CD4-positive, alpha-beta T cell treated with Interleukin-15 for 1 hour (primary cell): ENCODE measurements at places on chromosomes 12 and 14.

GRCh38 chr12:109462868-109463692 lies 14.0 kb downstream of the KCTD10 start:
- DNase-seq = no peak

DNA sequence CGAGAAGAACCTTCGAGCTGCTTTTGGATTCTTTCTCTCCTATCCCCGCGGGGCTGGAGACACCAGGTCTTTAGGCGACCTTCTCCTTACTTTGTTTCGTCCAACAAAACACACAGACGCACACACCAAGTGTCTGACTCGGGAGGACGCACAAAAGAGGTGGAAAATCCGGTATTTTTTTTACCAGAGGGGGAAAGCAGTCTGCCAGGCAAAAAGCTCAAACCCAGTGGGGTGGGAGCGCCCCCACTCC lies 2.1 kb downstream of the SIX4 start:
- no peak for DNase-seq

- no peak for DNase-seq
Observed at GRCh38 chr12:91818227-91819131, 327.2 kb downstream of the BTG1 start.

- no peak for DNase-seq
Observed at GRCh38 chr12:28415755-28416154, 225.5 kb downstream of the CCDC91 start.

DNA sequence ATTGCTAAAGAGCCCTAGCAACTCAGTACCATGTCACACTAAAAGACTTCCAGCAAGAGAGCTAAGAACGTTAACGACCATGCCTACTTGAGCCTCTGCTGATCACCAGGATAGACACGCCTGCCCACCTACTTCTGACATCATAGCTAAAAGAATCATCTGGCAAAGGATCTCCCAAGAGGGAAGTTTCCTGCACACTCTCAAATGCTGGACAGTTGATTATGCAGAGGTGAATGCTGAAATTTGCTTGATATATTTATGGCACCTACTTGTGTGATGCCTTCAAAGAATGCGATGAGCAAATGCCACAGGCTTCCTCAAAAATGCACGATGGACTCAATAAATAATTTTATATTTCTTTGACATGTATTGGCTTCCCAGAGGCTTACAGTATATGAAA lies 113.6 kb downstream of the GALC start:
- DNase-seq = no peak

- DNase-seq = no peak
Observed at GRCh38 chr12:70971001-70971794, 50.7 kb upstream of the PTPRR start.

- no peak for DNase-seq
Observed at GRCh38 chr14:69052181-69052601, 73.1 kb upstream of the ACTN1 start.

DNA sequence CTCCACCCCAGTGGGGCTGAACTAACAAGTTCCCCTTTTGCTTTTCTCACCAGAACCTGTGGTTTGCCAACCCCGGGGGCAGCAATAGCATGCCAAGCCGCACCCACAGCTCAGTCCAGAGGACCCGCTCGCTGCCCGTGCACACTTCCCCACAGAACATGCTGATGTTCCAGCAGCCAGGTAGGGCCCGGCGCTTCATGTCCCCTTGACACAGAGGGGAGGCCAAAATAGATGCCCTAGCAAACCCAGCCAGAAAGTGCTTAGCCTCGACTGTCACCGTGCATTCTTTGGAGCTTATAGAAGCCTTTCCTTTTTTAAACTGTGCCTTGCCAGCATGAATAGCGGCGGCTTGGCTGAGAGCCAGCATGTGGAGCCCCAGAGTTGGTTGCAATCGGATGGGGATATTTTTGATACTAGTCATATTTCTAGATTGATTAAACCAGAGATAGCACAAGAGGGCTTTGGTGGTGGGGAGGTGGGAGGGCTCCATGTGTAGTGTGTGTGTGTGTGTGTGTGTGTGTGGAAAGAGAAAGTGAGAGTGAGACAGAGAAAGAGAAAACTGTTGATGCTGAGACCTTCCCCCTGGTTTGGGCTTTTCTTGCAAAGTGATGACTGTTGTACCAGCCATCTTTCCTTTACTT lies 126.1 kb downstream of the GCH1 start:
- DNase-seq = peak; percentile 52

DNA sequence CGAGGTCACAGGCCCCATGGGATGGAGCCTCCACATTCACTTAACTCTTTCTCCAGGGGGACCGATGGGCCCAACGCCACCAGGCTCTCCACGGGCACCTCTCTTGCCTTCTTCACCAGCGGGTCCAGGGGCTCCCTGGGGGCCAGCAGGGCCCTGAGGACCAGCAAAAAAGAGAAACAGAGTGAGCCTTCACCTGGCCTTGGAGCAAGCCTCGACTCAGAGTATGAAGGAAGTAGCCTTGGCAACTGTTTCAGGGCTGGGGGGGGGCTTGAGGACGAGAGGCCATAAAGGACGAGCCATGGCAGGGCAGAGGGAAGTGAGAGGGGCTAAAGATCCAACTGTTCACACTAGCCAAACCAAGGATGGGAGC lies 18.0 kb downstream of the COL2A1 start:
- DNase-seq = no peak

- no peak for DNase-seq
Observed at GRCh38 chr12:20212658-20213555, 155.4 kb upstream of the PDE3A start.

GRCh38 chr12:112664569-112664968 lies 127.0 kb upstream of the RPH3A start:
- DNase-seq = no peak

DNA sequence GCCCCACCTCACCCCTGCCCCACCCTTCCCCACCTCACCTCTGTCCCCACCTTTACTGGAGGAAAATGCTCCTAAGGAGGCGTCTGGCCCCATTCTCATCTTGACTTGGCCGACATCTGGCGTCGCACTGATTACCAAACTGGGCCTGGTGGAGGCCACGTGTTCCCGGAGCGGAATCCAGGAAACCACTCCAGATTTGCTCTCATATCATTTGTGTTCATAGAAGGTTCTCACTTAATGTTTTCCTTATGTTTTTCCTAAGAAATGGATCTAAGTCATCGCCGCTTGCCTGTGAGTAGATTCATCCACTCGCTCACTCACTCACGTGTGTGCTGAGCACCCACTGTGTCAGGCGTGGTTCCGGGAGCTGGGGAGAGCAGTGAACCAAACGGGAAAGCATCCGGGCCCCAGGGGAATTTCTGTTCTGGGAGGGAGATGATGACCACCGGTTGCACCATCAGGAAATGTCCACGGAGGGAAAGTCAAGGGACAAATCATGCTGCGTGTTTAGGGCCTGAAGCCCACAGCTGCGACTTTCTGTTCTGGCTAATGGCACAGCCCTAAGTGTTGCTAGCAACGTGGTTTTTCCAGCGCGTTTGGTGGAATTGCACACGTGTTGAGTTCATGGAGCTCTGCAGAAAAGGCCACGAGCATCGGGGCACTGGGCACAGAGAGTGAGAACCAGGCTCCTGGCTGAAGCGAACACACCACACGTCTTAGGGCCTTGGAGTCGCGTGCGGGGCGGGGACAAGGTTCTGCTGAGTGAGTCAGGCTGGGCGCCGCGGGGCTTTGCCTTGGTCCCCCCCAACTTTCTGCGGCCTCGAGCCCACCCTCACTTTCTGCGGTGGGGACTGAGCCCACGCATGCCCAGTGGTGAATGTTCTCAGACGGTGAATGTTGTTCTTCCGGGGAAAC lies 57.7 kb downstream of the ADGRD1 start:
- DNase-seq = no peak

GRCh38 chr12:95424271-95424994 lies 49.5 kb upstream of the METAP2 start:
- no peak for DNase-seq

DNA sequence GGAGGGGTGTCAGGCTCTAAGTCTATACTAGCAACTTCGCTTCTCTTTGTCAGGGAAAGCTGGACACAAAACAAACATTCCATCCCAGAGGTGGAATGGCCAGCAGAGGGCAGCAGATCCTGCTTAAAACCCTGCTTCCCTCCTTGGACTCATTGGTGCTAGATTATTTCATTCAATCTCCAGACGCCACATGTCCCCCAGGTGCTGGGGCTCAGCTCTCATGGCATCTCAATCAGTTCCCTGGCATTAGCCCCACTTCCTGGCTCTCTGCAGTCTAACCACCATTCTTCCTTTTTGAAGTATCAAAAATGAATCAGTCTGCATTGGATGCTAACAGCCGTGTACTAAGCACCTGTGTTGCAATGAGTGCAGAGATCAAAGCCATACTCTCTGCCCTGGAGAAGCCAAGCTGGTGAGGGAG lies 8.1 kb upstream of the PPP1R1A start:
- DNase-seq = peak; percentile 22

DNA sequence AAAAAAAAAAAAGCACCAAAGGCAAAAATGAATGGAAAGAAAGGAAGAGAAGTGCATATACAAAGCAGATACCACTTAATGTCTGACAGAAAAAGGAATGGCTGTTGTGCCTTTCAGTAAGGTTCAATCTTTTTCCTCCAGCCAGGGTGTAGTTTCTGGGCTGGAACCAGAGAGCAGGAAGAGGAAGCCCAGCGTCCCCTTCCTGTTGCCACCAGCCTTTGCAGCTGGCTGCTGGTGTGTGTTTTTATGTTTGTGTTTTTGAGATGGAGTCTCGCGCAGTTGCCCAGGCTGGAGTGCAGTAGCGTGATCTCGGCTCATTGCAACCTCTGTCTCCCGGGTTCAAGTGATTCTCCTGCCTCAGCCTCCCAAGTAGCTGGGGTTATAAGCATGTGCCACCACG lies 64.6 kb upstream of the LTA4H start:
- no peak for DNase-seq

- DNase-seq = no peak
Observed at GRCh38 chr12:89156862-89157262, 195.4 kb downstream of the DUSP6 start.

DNA sequence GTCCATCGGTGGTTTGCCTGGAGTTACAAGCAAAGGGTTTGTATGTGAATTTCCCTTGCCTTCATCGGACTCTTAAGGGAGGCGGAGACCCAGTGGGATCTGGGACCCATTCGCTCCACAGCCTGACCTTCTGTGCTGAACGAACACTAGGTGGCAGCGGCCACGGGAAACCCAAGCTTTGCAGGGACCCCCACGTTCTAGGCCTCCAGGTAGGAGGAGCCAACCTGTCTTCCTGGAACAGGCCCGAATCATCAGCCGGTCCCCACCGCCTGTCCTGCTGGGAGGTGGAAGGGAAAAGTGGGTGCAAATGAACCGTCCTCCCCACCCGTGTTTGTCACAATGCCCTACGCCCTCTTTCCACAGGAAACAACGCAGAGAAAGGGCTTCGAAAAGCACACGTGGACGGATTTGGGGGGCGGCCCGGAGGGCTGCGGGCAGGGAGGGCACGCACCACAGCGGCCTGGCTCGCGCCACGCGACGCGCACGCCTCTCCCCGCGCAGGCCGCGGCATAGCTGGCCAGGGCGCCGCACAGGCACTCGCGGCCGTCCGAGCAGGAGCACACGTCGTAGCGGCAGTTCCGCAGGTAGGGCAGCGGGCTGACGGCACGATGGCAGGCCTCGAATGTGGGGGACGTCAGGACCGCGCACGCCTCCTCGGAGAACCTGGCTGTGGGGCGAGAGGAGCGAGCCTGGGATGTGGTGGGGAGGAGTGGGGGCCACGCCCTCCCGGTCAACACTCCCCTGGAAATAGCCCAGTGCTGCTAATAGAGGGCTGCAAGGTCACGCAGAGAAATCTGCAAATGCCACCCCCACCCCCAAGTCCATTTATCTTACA lies 67.8 kb downstream of the VWF start:
- no peak for DNase-seq

- DNase-seq = no peak
Observed at GRCh38 chr14:99441157-99441870, 39.3 kb downstream of the SETD3 start.

- DNase-seq = peak; percentile 33
Observed at GRCh38 chr14:23572836-23573235, 5.2 kb upstream of the AP1G2 start.

- DNase-seq = no peak
Observed at GRCh38 chr12:103832048-103832997, 8.7 kb downstream of the NT5DC3 start.

DNA sequence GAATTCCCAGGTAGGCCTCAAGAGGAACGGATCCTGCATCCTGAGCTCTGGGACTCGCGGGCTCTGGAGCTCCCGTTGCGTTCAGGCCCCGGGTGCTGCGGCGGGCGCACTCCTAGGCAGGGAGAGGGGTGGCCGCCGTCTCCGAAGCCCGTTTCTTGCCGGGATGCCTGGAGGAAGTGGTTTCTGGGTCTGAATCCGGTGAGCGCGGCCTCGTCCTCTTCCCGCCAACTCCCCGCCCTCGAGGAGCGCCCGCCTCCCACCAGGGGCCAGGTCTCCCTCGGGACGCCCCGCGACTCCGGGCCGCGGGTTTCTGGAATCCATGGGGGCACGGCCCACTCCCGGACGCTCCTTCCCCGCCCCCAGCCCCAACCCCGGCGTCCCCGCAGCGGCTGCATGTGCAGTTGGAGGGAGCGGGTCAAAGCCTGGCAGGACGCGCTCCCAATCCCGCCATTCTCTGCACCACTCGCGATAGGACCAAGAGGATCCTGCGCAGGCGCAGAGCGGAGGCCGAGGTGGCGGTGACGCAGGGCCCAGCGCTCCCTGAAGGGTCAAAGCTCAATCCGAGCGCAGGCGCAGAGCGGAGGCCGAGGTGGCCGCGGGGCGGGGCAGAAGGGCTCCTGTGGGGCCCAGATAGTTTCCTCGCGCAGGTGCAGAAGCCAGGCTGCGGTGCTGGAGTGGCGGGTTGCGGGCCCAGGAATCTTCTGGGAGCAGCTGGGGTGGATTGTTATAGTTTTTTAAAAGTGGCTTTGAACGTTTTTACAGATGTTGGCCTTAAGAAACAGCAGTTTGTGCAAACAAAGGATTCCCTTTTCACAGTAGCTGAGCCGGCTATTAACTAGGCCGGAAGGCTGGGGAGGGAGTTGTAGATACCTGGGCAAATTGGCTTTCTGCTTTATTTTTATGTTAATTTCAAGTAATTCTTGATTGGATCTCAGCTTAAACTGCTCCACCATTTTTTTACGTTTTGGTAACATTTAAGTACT lies 796.4 kb downstream of the AACS start:
- DNase-seq = no peak

- DNase-seq = no peak
Observed at GRCh38 chr14:97554597-97554996, 757.4 kb downstream of the VRK1 start.
